ENCODE measurements at places on chromosomes 11 and 22. TPM values are rescaled to one million over a fixed set of nuclear protein-coding genes. Genes with fewer than 3 reads are reported as not detected.

GRCh38 chr11:35061516-35062440 lies 77.2 kb upstream of the CD44 start:
- DNase-seq: peak; percentile 42

DNA sequence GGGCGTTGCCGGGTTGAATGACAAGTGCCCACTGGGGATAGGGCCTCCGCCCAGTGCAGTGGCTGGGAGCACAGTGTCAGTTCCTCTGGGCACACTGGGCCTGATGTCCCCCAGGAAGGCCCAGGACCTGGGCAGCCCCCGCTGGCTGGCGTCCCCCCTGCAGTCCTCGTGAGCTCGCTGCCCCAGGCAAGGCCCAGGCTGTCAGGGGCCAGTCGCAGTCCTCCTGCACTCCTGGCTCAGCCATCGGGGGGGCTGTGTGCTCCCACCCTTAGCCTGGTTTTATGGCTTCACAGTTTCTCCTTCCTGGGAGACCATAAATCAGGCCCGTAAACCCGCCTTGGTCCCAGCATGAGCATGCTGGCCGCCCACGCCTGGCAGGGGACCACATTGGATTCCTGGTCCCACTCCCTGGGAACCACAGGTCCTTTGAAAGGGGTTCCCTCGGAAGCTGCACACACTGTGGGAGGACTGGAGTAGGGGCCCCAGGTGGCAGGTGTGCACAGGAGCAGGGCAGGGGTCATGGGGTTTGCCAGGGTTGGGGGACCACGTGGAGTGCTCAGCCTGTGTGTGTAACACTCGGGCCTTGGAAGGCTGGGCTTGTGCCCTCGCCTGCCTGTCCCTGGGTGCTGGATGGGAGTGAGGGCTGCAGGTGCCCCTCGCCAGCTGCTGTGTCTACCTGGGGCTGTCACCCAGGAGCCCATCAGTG lies 113.6 kb downstream of the KCNQ1OT1 start:
- DNase-seq: no peak

- DNase-seq: no peak
These were observed 60.5 kb downstream of the CEP164 start for GRCh38 chr11:117387992-117388755.

DNA sequence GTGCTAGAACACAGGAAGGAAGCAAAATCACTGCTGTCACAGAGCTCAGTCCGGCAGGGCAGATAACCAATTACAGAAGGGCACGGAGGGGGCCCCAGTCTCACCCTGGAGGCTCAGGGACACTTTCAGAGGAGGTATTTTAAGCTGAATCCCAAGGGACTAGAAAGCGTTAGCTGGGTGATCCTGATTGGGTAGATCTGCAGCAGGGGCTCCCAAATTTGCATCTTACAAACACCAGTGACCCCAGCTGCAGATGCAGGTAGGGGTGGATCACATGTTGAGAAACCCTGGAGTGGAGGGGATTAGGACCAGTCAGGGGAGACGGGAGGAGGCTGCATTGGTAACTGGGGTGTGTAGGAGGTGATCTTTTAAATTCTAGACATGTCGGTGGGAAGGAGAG lies 91.4 kb downstream of the CSNK2A3 start:
- no peak for DNase-seq

- no peak for DNase-seq
These were observed 45.2 kb upstream of the SLC5A12 start for GRCh38 chr11:26767060-26767459.

GRCh38 chr11:44634401-44635281 lies 69.2 kb downstream of the CD82 start:
- peak; percentile 70 for DNase-seq

DNA sequence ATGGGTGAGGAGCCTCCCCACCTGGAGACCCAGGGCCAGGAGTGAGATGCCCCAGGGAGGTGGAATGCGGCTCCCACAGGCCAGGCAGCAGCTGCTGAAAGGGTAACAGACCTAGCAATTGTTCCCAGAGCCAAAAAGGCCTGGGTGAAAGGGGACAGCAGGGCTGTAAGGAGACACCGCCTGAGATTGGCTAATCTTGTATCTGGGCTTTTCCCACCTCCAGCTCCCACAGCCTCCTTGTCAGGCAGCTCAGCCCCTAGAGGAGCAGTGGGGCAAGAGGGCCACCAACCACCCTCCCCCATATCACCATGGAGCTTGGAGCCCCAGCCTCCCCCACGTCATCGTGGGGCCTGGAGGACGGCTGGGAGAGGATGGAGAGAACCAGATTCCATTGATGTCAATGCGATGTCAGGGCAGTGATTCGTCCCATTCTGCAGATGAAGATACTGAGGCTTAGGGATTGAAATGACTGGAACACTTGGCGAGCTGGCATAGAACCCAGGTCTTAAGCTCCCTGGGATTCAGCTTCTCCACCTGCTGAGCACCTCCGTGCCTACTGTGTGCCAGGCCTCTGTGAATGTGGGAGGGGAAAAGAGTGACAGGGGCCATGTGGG lies 2.9 kb upstream of the MGAT3 start:
- no peak for DNase-seq

GRCh38 chr11:74731301-74732094 lies at the start of gene CHRDL2:
TSS of gene CHRDL2 (minus strand) at chr11:74731426. CDS start at chr11:74730888, 538 bp downstream.
- DNase-seq: no peak

- no peak for DNase-seq
These were observed 34.9 kb downstream of the GRAMD4 start for GRCh38 chr22:46654927-46655595.

GRCh38 chr11:123408619-123409455 lies 21.2 kb upstream of the GRAMD1B start:
- no peak for DNase-seq

GRCh38 chr22:48209473-48210197 lies 1447.2 kb downstream of the TBC1D22A start:
- DNase-seq: no peak

DNA sequence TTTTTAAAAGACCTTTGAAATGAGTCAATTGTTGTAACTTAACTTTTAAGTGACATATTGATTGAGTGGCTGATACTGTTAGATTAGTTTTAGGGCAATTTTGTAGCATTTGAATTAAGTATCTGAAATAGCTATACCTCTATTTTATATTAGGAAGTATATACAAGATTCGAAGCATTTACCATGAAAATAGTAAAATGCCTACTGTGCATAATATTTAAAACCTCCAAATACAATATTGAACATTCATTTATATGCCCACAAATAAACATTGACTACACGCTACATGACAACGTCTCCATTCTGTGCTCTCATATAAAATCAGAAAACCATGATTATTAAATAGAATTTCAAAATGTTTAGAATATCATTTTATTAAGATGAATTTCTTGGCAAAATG lies 14.5 kb downstream of the SOX6 start:
- DNase-seq: no peak

DNA sequence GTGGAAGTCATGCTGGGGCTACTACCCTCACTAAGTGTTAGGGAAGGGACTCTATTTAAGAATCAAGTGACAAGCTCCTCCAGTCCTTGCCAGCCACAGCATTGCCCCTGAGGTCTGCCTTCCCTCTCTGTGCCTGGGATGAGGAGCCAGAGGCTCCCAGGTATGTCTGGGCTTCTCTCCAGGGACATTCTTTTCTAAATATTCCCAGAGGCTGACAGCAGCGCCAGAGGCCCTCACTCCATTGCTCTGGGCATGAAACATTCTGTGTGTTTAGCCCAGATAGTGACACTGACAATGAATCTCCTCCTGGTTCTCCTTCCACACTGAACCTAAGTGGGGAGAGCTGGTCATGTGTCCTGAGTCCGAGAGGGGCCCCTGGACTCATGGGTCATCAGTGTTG lies 2.2 kb downstream of the OR51E1 start:
- no peak for DNase-seq

DNA sequence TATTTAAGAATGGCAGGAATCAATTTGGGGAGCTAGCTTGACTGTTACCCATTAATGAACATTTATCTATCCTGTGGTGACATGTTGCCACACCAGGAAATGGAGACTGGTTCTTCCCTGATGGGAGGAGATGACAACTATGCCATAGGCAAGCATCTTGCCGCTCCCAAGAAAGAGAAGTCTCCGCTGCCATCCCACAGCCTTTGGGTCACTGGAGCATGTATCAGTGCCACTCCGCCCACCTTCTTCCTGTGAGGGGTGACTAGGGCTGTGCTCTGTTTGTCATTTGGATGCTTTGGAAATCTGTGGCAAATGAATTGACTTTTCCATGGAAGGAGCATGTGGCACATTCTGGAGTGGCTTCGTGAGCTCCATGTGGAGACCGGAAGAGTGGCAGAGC lies 6.5 kb downstream of the STIP1 start:
- DNase-seq: no peak

DNA sequence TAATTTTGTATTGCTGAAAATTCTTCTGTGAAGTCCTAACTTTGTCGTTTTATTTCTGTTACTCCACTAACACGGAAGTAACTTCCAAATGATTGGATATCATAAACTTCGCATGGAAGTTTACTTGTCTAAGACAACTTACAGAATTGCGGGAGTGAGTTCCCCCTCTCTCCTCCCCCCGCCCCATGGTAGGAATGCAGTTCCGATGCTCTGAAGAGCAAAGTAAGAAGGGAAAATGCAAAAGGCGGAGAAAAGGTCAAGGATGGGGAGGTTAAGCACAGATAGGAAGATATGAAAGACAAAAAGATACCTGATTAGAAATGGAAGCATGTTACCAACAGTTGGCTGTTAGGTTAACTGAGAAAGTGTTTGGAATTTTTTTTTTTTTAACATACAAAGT lies 1.3 kb downstream of the EIF3M start:
- DNase-seq: no peak

GRCh38 chr11:92867913-92868619 lies 101.4 kb upstream of the MTNR1B start:
- DNase-seq: no peak

DNA sequence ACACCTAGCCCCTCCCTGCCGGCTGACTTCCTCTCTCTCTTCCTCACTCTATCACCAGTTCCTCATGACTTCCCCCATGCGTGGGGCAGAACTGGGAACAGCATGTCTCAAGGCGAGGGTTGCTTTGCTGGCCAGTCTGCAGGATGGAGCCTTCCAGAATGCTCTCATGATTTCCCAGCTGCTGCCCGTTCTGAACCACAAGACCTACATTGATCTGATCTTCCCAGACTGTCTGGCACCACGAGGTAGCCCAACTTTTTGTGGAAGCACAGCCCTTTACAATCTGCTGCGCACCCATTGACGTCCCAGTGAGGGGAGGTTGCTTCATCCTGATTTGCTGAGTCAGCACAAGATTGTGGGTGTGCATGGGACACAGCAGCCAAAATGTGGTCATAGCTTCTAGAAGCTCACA lies 8.6 kb downstream of the TCN2 start:
- DNase-seq: no peak

- DNase-seq: no peak
These were observed 42.0 kb downstream of the BLID start for GRCh38 chr11:122074022-122074421.

DNA sequence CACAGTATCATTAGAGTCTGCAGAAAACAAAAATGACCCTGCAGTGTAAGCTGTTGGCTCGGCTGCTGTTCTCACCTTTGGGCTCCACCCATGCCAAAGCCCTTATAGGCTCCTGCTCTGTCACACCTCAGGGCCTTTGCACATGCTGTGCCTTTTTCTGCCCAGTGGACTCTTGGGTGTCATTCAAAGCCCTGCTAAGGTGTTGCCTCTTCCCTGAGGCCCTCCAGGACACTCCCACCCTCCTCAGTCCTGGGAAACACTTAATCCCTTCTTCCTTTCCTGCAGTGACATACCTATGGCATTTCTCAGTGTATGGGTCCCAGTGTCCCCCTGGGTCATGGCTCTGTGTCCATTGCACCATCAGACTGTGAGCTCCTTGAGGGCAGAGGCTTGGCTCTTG lies 29.1 kb upstream of the CACNG2 start:
- no peak for DNase-seq

DNA sequence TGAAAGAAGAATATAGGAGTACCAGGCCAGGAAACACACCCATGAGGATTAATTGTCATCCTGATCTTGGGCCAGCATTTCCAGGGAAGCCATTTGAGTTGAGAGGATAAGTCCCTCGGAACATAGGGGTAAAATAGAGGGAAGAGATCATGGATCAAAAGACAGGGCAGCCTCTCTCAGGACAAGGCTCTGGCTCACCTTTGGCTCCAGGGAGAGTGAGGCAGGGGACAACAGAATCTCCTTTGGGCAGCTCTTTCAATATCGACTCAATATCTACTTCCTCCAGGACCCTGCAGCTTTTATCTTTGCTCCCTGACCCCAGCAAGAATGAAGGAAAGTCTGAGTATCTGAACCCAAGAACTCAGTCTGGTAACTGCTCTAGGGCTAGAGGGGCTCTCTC lies at the start of gene OR2AG1:
Gene OR2AG1 (plus strand): TSS at position 301 of the 400 bp plus-strand sequence. CDS start 2,018 bp downstream, outside the sequence.
- no peak for DNase-seq

ALDH3B2 gene
- 2.6 TPM for total RNA-seq

DLG2 gene
- total RNA-seq: 42.4 TPM

OR6A2 gene
- total RNA-seq: 0.85 TPM

TRIM48 gene
- not detected for total RNA-seq

MB gene
- total RNA-seq: 12.5 TPM

SERPING1 gene
- 53.6 TPM for total RNA-seq

HSPB2 gene
- total RNA-seq: 1.6 TPM

TRIM29 gene
- total RNA-seq: 32.3 TPM

NXPE2 gene
- 1.2 TPM for total RNA-seq

OOSP2 gene
- not detected for total RNA-seq

LMNTD2 gene
- 0.37 TPM for total RNA-seq

Data from urinary bladder (tissue), 4 donors.